ENCODE measurements at places on chromosomes 11 and 22.

DNA sequence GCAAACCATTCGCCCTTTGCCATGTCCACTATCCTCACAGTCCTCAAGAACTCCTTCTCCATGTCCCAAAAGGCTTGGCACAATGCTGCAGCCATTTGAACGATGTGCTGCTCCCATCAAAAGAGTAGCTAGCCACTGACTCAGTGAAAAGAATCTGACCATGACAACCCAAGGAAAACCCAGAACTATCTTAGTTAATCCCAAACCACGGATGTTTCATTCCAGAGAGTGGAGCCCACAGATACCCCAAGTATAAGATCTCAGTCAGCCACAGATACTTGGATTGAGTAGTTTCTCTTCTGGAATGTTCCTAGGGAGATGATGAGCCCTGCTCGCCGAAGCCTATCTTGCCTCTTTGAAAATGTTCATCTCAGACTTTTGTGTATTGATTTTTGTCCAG lies 176.9 kb downstream of the NAV2 start:
- DNase-seq, result no peak

- DNase-seq, result no peak
Measured at GRCh38 chr22:48585916-48586798, 1241.5 kb downstream of the BRD1 start.

DNA sequence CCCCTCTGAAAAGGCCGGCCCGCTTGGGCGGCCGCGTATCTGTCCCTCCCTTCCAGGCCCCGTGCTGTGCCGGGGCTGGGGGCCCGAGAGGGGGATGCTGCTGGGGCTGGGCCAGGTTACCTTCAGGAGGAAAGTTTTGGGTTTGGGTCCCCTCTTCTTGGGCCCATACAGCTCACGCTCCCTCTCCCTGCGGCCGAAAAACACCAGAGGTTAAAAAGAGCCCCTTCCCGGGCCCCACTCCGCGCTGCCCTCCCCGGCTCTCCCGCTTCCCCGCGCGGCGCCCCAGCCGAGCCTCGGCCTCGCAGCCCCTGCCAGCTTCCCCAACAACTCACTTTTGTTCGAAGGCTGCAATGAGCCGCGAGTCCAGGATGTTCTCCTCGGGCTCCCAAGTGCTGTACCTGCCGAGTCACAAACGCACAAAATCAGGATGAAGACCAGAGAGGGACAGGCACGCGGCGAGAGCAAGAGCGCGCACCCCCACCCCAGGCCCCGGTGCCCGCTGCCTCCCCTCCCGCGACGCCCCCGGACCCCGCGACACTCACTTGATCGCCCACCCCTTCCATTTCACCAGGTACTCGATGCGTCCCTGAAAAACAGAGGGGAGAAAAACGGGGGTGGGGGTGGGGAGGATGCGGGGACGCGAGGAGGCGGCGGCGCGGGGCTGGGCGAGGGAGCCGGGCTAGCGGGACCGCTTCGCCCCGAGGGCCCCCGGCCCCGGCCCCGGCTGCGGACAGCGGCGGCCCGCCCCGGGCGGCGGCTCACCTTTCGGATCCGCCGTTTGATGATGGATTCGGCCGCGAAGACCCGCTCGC lies 450 bp downstream of the CBX6 start:
- peak; percentile 26 for DNase-seq

DNA sequence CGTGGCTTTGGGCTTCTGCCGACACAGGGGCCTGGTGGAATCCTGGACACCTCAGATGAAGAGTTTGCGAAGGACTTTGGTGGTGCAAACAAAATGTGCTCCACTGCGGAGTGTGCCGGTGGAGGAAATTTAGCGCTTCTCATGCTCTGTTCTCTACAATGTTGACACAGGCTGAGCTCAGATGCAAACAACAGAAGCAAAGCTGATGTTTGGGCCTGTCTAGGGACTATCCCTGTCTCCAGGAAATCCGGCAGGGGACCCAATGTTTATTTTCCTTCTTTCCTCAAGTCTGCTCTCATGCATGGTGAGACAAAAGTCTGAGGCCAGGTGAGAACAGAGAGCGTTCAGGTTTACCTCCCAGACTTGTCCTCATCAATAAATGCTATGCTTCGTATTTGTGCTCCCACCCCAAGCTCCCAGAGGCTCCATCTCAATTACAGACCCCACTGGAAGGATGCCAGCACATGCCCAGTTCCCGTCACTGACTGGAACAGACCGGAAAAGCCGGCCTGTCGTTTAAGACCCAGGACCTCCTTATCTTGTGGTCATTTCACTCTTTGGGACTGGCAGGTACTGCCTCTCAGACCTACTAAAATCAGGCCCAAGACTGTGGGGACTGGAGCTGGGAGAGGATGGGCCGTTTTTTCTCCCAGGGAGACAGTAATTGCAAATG lies 105.7 kb upstream of the B3GAT1 start:
- DNase-seq, result no peak

DNA sequence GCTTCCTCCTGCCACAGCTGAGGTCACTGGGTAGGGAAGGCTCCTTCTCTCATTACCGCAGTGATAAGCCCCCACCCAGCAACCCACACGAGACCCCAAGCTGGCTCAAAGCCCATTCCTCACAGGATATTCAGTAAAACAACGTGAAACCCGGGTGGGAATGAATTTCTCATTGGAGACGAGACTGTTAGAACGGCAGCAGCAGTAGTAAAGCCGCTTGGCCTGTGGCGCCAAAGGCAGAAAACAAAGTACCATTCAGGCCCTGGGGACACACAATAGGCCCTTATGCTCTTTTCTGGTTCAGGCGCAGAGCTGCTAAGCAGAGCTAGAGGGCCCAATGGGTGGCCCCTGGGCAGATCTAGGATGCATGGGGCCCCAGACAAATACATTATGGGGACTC lies 45.3 kb downstream of the PC start:
- no peak for DNase-seq

GRCh38 chr11:61698173-61698948 lies 18.2 kb downstream of the DAGLA start:
- DNase-seq, result no peak

- no peak for DNase-seq
Measured at GRCh38 chr11:102883141-102883540, 8.4 kb upstream of the MMP12 start.

- DNase-seq, result no peak
Measured at GRCh38 chr11:63826471-63827190, 12.3 kb upstream of the MARK2 start.

- no peak for DNase-seq
Measured at GRCh38 chr11:2795491-2795991, 90.0 kb downstream of the CDKN1C start.

- no peak for DNase-seq
Measured at GRCh38 chr11:94830722-94831510, 62.8 kb downstream of the AMOTL1 start.

GRCh38 chr11:90373971-90374370 lies 151.1 kb upstream of the CHORDC1 start:
- no peak for DNase-seq

- no peak for DNase-seq
Measured at GRCh38 chr11:74925281-74925680, 23.6 kb downstream of the XRRA1 start.

- DNase-seq, result no peak
Measured at GRCh38 chr11:105862736-105863367, 159.2 kb downstream of the MSANTD4 start.

DNA sequence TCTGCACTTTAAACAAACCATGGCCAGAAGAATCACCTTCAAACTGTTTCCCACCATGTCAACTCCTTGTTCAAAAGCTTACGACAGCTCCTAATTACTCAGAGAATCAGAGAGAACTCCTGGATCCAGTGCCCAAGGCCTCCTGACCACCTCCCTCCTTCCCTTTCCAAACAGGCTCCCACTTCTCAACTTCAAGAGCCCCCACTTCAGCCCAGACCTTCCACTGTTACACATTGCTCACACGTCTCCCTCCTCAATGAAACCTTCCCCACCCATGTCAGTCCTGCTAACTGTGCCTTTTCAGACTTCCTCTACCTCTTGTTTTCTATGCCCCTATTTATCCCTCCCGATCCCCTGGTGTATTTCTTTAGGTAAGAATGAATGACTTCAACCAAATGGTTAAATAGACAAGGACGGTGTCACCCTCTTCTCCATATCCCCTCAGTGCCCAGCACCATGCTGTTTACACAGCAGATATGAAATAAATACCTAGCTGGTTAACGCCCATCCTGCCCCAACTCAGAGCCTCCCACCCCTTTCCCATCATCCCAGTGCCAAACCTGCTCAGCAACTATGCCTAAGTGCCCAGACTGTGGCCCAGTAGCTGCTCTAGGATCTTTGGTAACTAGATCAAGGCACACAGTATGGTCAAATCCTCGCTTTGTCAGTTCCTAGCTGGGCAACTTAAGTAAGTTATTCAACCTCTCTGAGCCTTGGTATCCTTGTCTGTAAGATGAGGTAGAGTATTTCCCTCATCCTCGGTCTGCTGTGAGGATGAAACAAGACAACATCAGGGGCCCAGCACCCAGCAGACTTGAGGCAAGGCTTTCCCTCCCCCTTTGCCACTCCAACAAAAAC lies 36.8 kb downstream of the PLEKHA7 start:
- no peak for DNase-seq

GRCh38 chr11:100816823-100817222 lies 129.7 kb downstream of the ARHGAP42 start:
- DNase-seq, result no peak

DNA sequence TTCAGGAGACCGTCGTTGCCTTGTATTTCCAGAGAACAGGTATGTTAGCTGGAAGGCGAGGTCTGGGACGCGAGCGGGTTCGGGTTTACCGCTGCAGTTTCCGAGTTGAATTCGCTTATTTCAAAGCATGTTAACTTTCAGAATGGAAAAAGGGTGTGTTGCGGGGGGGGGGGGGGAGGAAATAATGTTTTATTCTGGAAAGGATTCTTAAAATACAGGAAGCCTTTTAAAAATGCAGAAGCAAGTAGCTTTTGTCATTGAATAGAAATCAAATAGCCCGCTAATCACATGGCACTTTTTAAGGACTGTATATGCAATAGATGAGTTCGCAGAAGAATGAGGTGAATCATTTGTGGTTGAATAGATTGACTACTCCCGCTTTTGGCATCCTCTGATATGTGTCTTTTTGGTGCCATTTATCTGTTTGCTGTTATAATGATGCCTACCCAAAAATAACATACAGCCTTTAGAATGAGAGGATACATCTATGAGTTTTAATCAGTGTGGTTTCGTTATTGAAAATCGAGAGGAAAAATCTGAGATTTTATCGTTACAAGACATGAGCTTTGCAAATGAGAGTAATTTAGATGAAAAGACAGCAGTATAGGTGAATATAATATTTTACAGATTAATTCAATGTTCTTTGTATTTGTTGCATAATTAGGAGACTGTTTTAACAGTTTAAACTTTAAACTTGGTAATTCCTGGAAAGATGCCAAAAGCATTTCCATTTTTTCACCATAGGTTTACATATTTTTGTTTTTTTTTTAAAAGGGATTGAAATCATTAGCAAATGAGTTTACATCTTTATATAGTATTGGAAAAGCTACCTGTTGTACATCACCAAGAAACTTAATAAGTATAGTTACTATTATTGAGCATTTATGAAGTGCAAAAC lies 1.7 kb downstream of the PDE3B start:
- DNase-seq, result no peak

DNA sequence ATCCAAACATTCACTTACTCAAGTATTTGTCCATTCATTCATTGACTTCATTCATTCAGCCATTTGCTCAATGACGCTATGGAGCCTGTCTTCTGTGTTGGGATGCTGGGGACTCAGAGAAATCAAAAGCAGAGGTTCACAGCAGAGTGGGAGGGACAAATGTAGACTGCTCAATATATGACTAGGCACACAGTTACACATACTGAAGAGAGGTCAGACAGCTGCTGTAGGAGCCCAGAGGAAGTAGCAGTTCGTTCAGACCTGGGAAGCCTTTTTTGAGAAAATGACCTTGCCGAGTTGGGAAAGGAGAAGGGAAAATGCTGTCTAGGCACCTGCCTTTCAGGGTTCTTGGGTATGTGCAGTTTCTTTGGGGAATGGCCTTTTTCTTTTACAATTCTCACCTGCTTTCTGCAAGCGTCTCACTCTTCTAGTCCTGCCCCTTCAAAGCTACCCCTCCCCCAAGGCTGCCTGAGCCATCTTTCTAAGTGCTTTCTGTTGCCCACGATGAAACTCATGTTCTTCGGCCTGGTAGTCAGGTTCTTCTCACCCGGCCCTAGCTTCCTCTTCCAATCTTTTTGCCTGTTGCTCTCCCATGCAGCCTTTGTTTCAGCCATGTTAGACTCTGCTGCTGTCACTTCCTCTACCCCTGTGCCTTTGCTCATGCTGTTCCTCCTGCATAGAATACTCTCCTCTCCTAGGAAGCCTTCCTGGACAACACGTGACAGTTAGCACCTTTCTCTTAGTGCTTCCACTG lies 4.2 kb upstream of the UVRAG start:
- DNase-seq, result no peak
